Activated CD4-positive, alpha-beta T cell treated with anti-CD3 and anti-CD28 coated beads for 48 hours (primary cell): ENCODE measurements at places on chromosomes 1 and 21.

DNA sequence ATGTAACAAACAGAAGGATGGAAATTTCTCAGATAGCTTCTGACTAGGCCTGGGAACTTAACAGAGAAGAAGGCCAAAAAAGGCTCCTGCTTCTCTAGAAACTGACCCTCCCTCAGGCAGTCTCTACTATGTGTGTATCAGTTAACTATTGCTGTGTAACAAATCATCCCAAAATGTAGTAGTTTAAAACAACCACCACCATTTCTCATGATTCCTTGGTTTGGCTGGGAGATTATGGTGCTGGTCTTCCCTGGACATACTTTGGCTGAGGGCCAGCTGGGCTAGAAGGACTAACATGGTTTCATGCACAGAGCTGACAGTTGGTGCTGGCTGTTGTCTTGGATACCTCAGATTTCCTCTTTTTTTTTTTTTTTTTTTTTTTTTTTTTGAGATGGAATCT lies 26.2 kb upstream of the CNN3 start:
- no peak for DNase-seq

DNA sequence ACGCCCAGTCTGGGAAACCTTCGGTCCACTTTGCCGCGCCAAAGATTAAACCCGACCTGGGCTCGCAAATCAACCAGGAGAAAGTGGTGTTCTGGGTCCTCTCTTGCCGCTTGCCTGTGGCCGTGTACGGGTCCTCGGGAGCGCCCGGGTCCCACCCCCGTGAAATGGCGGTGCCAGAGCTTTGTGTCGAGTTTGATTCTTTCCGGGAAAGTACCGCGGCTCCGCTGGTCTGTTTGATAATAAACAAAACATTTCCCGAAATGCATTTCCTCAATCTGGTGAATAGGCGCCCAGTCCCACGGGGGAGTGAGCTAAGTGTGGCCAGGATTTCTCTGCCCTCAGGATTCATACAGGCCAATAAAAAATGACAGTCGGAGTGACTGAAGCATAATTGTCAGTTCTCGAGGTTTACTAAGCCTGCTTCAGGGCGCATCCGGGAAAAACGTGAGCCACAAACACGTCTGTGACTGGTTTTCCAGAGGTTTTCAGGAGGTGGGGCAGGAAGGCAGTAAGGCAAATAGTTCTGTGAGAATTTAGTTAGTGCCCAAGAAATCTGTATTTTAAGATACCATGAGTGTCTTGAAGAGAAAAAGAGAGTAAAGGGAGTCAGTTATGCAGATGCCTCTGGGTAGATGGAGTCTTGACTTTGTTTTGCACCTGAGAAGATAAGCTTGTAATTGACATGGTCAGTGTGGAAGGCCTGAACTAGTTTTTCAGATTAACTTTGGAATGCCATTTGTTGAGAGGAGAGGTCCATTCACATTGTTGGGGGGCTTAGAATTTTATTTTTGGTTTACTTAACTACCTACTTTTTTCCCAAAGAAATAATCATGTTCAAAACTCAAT lies 675 bp downstream of the IFNAR1 start:
- peak; percentile 81 for DNase-seq

DNA sequence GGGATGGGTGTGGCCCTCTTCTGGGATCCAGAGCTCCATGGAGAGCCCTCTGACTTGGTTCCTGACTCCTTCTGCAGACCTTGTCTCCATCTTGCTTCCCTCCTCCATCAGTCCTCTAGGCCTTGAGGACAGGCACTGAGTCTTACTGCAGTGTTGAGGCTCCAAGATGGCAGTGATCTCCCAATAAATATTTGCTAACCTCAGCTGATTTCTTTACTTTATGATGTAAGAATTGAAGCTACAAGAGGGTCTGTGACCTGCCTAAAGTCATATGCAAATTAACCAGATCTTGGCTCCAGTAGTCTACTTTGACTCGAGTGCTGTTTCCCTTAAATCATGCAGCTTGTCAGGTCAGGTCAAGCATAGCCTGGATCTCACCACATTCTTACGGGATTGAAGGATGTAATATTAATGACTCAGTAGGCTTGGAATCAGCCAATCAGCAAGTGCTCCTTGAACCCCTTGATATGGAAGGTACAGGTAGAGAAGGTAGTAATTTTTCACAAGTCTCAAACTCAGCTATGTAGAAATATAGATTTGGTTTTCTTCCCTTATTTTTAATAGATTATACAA lies 93.0 kb downstream of the CLIC6 start:
- DNase-seq = no peak

DNA sequence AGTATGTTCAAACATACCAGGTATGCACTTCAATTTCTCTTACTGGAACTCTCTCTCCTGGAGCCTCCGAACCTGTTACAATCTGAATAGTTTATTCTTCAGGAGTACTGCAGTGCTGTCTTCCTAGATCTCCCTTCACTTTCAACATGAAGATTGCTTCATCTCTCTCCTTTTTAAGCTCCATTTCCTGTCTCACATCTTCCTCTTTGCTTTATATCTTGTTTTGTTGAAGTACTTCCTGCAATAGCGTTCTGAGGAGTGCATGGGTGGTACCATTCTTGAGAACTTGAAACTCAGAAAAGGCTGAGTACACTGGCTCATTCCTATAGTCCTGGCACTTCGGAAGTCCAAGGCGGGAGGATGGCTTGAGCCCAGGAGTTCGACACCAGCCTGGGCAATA lies 15.7 kb upstream of the C1orf146 start:
- DNase-seq = no peak

DNA sequence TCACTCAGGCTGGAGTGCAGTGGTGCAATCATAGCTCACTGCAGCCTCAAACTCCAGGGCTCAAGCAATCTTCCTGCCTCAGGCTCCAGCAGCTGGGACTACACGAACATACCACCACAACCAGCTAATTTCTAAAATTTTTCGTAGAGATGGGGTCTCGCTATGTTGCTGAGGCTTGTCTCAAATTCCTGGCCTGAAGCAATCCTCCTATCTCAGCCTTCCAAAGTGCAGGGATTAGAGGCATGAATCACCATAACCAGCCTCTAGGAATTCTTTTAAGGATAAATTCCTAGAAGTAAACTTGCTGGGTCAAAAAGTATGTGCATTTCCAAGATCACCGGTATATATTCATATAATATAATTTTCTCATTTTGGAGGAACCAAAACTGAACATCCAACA lies 17.6 kb upstream of the HUNK start:
- no peak for DNase-seq

DNA sequence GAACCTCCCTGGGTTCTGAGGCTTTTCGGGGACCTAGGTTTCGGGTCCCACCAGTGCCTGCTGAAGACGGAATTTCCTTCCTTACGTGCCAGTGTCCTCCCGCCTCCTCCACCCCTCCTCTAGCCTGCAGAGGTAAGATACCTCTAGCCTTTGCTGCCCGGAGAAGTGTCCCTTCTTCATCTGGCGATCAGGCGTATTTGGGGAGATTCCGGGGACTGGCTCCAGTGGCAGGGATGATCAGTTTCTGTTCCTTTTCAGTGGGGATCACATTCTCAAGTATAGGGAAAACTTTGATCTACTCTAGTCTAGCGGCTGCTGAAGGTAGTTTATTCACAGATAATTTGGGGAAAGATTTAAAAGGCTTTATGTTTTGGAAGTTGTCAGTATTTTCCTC lies 674 bp downstream of the CEP350 start:
- no peak for DNase-seq

DNA sequence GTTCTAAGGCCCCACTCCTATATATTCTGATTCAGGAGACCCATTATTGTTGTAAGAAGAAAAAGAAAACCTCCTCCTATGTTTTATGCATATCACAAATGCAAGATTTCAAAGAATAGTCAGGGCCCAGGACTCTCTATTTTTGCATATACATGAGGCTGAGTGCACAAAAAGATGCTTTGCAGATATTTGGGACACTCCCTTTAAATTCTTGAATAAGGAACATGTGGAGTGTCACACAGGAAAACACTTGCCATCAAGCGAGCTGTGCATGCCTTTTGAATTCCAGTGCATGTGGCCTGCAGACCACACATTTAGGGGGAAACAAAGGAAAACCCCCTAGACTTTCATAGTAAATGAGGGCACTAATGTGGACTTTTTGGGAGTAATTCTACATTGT lies 5.6 kb downstream of the MAP3K7CL start:
- DNase-seq = no peak

- no peak for DNase-seq
These were observed 43.0 kb downstream of the TRIM33 start for GRCh38 chr1:114468047-114468446.

- no peak for DNase-seq
These were observed 63.3 kb downstream of the FYB2 start for GRCh38 chr1:56755911-56756310.

GRCh38 chr1:231311720-231312431 lies 25.8 kb downstream of the EXOC8 start:
- DNase-seq = no peak

DNA sequence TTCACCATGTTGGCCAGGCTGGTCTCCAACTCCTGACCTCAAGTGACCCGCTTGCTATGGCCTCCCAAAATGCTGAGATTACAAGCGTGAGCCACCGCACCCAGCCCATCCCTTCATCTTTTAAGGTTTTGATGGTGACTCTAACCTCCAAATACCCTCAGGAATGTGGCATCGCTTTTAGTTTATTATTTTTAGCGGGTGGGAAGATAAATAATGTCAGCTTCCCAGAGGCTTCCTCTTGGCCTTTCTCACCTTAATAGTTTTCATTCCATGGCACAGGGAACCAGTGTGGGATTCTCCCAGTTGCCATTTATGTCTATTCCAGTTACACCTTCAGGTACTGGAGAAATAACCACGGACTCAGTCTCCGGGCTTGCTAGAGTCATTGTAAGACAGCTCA lies 92.1 kb upstream of the LRRN2 start:
- DNase-seq = no peak

DNA sequence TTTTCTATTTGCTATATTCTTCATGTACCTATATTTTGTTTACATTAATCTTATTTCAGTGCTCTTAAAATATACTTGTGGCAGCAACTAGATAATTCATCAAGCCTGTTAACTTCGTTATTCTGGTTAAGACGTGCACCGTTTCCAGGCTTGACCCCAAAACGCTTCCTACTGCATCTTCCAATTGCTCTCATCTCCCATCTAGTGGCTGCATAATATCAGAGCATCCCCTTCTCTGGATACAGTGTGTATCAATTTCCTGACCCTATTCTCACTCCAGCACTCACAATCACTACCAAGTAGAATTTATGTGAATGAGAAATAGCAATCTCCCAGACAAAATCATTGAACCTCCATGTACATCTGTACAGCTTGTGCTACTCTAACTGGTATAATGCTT lies 1280.3 kb upstream of the B3GALT2 start:
- no peak for DNase-seq

GRCh38 chr1:119222271-119222670 lies 81.8 kb upstream of the WARS2 start:
- DNase-seq = no peak

- no peak for DNase-seq
These were observed 14.5 kb downstream of the SAMD11 start for GRCh38 chr1:938088-938683.

DNA sequence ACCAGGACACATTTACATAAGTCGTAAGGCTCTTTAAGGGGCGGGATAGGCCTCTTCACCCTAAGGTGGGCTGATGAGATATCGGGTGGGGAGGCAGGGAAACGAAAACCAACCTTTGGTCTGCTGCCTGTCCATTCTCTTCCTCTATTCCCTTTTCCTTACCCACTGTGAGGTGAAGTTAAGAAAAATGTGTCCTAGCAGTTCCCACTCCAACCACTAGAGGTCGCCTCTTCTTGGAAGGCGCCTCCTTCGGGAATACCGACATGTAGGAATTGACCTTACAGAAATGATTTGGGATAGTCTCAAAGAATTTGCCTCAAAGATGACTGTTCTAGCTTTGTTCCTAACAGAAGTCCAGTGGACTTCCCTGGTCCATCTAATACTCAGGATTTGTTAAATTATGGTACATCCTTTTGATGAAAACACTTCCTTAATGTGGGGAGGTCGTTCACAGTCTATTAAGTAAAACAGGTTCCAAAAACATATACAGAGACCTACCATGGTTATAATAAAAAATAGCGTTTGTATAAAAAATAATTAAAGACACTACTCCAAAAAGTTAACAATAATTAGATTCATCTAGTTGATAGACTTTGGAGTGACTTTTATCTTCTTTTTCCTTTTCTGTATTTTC lies 14.1 kb downstream of the AZIN2 start:
- DNase-seq = peak; percentile 29

DNA sequence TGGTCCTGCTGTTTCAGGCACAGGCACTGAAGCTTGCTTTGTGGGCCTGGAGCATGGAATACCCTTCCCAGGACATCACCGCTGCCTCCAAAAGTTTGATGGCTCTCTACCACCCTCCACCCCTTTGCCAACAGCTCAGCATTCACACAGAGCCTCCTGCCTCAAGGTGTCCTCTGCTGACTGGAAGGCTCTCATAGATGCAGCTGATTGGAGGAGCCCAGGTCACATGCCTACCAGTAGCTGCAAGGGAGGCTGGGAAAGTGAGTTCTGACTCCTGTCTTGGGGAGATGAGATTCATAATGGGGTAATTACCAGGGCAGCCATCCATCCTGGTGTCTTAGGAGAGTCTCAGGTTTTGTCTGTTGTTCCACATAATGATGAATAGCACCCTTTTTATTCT lies 124.8 kb upstream of the GRIK3 start:
- DNase-seq = no peak

DNA sequence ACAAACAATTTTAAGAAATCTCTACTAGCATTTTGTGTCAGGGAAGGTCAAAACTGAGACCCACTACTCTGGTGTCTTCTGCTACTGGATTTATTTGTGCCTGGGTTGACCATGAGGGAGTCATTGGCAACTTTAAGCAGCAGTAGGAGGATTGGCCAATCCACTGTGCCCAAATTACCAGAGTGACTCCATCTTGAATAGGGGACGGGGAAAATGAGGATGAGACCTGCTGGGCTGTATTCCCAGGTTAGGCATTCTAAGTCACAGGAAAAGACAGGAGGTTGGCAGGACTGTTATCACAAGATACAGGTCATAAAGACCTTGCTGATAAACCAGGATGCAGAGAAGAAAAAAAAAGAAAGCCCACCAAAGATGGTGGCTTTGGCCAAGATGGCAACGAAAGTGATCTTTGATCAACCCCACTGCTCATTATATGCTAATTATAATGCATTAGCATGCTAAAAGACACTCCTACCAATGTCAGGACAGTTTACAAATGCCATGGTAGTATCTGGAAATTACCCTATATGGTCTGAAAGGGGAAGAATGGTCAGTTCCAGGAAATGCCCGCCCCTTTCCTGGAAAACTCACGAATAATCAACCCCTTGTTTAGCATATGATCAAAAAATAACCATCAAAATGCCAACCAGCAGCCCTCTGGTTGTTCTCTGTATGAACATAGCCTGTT lies 200.9 kb downstream of the LTN1 start:
- peak; percentile 36 for DNase-seq

GRCh38 chr1:59061876-59062275 lies 235.0 kb upstream of the FGGY start:
- DNase-seq = no peak
